ENCODE measurements at places on chromosomes 12 and 14.
A peak's percentile ranks its signal among the peaks of the same experiment; 100 is the strongest.

GRCh38 chr12:62861586-62861985 is 73.4 kb downstream of the PPM1H start:
- H3K36me3 ChIP-seq, result no peaks in the 10 kb centered on the region
- H3K27ac ChIP-seq, result no peak overlapping the region
- H3K4me3 ChIP-seq, result no peak overlapping the region
- DNase-seq, result no peak
- no peaks in the 10 kb centered on the region for H3K27me3 ChIP-seq
- peaks cover 32% of the 10 kb centered on the region for H3K4me1 ChIP-seq

GRCh38 chr14:97411938-97412612 is 614.9 kb downstream of the VRK1 start:
- H3K27me3 ChIP-seq, result peaks cover 3% of the 10 kb centered on the region
- H3K4me1 ChIP-seq, result peaks cover 4% of the 10 kb centered on the region
- peak; percentile 37 for DNase-seq
- H3K36me3 ChIP-seq, result no peaks in the 10 kb centered on the region
- no peak overlapping the region for H3K27ac ChIP-seq

- no peaks in the 10 kb centered on the region for H3K27me3 ChIP-seq
- peak; percentile 68 for DNase-seq
- H3K27ac ChIP-seq, result peak overlapping the region; percentile 61
- H3K4me3 ChIP-seq, result peak overlapping the region; percentile 63
Observed at GRCh38 chr14:73058922-73059673, 764 bp downstream of the RBM25 start.

- peak; percentile 39 for DNase-seq
- H3K27ac ChIP-seq, result no peak overlapping the region
- H3K4me3 ChIP-seq, result no peak overlapping the region
- H3K36me3 ChIP-seq, result no peaks in the 10 kb centered on the region
Observed at GRCh38 chr12:22860926-22861325, 236.0 kb downstream of the ETNK1 start.

DNA sequence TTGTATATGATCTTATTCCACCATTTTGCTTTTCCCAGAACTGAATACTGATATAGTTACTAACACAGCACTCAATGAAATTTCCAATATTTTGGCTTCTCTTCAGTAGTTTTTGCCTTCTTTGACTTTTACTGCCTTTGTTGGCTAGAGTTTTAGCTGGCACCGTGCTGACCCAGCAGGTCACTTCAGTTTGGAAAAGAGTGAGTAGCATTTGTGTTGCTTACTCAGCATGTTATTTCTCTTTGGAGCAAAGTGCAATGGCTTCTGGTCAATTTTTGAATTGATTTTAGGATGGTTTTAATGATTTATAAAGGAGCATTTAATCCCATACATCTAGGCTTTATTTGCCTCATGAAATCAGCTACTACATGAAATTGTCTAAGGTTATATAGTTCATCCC is 119.2 kb downstream of the ETNK1 start:
- no peaks in the 10 kb centered on the region for H3K4me1 ChIP-seq
- no peak overlapping the region for H3K4me3 ChIP-seq
- H3K27me3 ChIP-seq, result no peaks in the 10 kb centered on the region
- no peaks in the 10 kb centered on the region for H3K36me3 ChIP-seq

- no peaks in the 10 kb centered on the region for H3K4me1 ChIP-seq
- no peak for DNase-seq
- no peaks in the 10 kb centered on the region for H3K27me3 ChIP-seq
- no peak overlapping the region for H3K4me3 ChIP-seq
Observed at GRCh38 chr14:69887740-69888657, 8.8 kb downstream of the SMOC1 start.

GRCh38 chr12:68237619-68238018 is 12.0 kb upstream of the IL26 start:
- peaks cover 6% of the 10 kb centered on the region for H3K4me1 ChIP-seq
- H3K4me3 ChIP-seq, result no peak overlapping the region
- DNase-seq, result no peak
- no peaks in the 10 kb centered on the region for H3K27me3 ChIP-seq
- no peak overlapping the region for H3K27ac ChIP-seq

DNA sequence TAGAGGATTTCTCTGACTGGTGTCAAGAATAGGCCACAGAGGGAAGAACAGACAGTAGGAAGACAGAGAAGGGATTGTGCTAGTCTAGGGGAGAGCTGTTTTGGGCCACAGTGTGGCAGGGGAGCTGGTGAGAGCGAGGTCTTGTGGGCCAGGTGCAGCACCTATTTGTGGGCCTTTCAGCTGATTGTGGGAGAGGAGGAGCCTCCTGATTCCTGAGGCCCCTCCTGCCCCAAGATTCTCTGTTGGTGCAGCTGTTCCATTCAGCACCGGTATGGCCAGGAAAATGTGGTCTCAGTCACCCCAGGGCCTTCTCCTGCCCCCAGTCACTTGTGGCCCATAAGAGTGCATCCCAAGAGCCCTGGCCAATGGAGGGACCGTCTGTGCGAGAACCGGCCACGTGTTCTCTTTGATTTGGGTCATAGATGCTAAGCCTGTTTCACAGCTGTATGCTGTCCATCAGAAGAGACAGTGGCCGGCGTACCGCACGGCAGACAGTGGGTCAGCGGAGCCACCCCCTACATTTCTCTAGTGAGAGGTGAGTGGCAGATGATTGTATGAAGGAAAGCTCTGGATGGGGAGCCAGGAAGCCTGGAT is 27.7 kb downstream of the TPCN1 start:
- no peaks in the 10 kb centered on the region for H3K27me3 ChIP-seq
- no peaks in the 10 kb centered on the region for H3K36me3 ChIP-seq
- no peak for DNase-seq
- H3K4me3 ChIP-seq, result no peak overlapping the region

GRCh38 chr14:105047283-105048016 is 17.8 kb downstream of the GPR132 start:
- no peak overlapping the region for H3K4me3 ChIP-seq
- no peak for DNase-seq
- no peaks in the 10 kb centered on the region for H3K27me3 ChIP-seq
- H3K36me3 ChIP-seq, result no peaks in the 10 kb centered on the region

GRCh38 chr14:96792003-96792402 is 5.2 kb upstream of the VRK1 start:
- no peaks in the 10 kb centered on the region for H3K27me3 ChIP-seq
- H3K4me1 ChIP-seq, result no peaks in the 10 kb centered on the region
- H3K36me3 ChIP-seq, result no peaks in the 10 kb centered on the region
- DNase-seq, result no peak

- H3K4me1 ChIP-seq, result no peaks in the 10 kb centered on the region
- H3K27ac ChIP-seq, result no peak overlapping the region
- peak; percentile 13 for DNase-seq
- no peaks in the 10 kb centered on the region for H3K27me3 ChIP-seq
- no peak overlapping the region for H3K4me3 ChIP-seq
Observed at GRCh38 chr12:110084314-110085015, 36.1 kb upstream of the C12orf76 start.

- peak; percentile 45 for DNase-seq
- no peaks in the 10 kb centered on the region for H3K36me3 ChIP-seq
- no peak overlapping the region for H3K27ac ChIP-seq
- H3K4me1 ChIP-seq, result no peaks in the 10 kb centered on the region
Observed at GRCh38 chr12:113214895-113215400, 6.3 kb upstream of the TPCN1 start.

- no peaks in the 10 kb centered on the region for H3K4me1 ChIP-seq
- H3K27ac ChIP-seq, result no peak overlapping the region
- H3K4me3 ChIP-seq, result no peak overlapping the region
- no peaks in the 10 kb centered on the region for H3K27me3 ChIP-seq
- DNase-seq, result no peak
- no peaks in the 10 kb centered on the region for H3K36me3 ChIP-seq
Observed at GRCh38 chr12:122459211-122459610, 36.7 kb upstream of the CLIP1 start.

DNA sequence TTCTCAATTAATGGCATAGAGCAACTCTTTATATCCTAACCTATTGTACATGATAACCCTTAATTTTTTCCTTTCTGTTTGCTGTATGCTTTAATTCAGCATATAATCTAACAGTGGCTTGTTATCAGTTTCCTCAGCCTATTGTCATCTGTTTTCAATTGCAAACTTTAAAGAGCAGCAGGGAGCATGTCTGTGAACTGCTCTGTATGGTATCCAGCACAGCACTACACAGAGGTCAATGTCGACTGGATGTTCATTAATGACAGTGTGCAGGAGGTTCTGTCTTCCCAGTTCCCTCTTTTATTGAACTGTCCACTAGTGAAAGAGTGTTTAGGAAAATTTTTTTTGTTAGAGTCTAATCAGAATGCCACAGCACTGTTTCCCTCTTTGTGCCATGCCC is 609.1 kb downstream of the SOX5 start:
- H3K4me1 ChIP-seq, result no peaks in the 10 kb centered on the region
- H3K27ac ChIP-seq, result no peak overlapping the region
- no peaks in the 10 kb centered on the region for H3K27me3 ChIP-seq
- DNase-seq, result no peak

DNA sequence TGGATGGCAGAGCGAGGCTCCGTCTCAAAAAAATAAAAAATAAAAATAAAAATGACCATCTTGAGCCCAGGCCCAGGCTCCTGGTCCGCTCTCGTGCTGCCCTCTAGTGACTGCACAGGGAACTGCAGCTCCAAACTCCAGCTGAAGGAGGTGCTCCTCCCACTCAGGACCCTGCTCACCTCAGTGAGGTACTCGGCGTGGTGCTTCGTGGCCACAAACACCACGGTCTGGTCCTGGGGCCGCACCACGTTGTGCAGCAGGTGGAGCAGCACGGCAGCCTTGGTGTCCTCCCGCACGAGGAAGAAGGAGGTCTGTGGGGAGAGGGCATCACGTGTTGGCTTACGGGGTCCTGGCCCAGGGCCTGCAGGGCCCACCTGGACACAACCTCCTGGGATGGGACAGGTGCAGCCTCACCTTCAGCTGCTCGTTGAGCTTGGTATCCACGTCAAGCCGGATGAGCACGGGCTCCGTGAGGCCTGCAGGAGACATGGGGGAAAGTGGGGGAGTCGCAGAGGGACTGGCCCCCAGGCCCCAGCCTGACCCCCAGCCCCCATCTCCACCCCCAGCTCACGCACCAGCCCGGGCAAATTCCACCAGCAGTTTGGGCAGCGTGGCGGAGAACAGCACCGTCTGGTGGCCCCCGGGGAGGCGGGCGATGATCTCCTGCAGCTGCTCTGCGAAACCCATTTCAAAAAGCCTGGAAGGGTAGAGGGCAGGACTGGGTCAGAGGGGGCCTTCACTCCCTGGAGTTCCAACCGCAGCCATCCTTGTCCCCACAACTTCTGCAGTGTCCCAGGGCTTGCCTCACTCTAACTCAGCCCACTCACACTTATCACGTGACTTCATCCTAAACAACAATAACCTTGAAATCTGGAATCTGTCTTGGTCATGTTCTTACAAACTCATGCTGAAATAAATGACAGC is 10.6 kb downstream of the DDX54 start:
- no peak overlapping the region for H3K27ac ChIP-seq
- peaks cover 28% of the 10 kb centered on the region for H3K36me3 ChIP-seq
- H3K27me3 ChIP-seq, result no peaks in the 10 kb centered on the region
- no peaks in the 10 kb centered on the region for H3K4me1 ChIP-seq

DNA sequence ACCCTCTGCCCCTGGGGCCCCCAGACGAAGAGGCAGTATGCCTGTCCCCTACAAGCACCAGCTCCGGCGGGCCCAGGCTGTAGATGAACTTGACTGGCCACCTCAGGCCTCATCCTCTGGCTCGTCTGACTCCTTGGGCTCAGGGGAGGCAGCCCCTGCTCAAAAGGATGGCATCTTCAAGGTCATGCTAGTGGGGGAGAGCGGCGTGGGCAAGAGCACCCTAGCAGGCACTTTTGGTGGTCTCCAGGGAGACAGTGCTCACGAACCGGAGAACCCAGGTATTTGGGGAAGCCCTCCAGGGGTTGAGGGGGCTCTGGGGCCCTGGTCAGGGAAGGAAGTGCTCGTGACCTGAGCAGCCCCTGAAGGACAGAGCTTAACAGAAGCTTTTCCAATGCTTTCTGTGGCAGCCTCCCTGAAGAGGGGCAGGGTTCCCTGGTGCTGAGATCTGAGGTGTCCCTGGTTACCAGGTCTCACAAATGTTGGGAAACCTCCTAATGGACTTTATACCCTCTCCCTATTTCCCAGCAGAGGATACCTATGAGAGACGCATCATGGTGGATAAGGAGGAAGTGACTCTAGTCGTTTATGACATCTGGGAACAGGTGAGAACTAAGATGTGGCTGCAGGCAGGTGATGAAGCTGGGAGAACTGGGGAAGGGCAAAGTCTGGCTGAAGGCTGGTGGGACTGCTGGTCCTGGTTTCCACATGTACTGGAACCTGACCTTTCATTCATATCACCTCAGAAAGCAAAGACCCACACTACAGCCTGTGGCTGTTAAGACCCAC is 1.9 kb downstream of the REM2 start:
- no peak for DNase-seq
- H3K4me1 ChIP-seq, result peaks cover 15% of the 10 kb centered on the region
- no peak overlapping the region for H3K4me3 ChIP-seq
- no peaks in the 10 kb centered on the region for H3K27me3 ChIP-seq
- no peak overlapping the region for H3K27ac ChIP-seq
- H3K36me3 ChIP-seq, result no peaks in the 10 kb centered on the region

DNA sequence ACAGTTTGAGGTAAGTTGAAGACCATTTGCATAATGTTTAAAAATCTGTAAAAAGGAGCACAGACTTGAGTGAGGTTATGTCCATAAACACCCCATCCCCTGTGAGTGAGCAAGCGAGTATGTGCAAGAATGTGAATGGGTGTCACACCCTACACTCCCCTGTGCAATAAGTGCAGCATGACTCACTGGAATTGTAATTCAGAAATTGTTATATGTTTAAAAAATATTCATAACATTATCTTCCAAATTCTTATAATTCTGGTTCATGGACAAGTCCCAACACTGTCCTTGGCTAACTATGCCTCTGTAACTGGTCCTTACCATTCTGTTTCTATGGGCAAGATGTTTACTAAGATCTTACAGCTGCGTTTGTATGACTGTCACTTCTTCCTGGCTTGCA is 207.8 kb upstream of the FAR2 start:
- no peak overlapping the region for H3K27ac ChIP-seq
- DNase-seq, result no peak
- no peaks in the 10 kb centered on the region for H3K27me3 ChIP-seq
- no peaks in the 10 kb centered on the region for H3K36me3 ChIP-seq

DNA sequence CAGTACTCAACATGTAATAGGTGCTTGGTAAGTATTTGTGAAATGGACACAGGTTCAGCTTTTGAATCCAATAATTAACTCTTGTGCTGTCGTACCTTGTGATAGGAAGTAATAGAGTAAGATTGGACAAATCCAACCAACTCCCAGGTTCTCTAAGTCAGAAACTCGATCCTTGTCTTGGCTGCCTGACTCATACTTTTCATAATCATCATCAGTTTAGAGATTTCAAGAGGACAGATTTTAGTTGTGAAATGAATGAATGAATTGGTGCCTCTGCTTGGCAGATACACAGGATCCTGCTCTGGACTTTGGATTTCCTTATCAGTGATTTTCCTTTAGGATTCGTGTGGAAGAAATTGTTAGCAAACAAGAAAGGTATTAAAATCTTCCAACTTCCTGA is 1145.2 kb downstream of the AACS start:
- H3K36me3 ChIP-seq, result no peaks in the 10 kb centered on the region
- H3K27ac ChIP-seq, result no peak overlapping the region
- DNase-seq, result no peak

- H3K27ac ChIP-seq, result no peak overlapping the region
- DNase-seq, result no peak
- no peaks in the 10 kb centered on the region for H3K36me3 ChIP-seq
- H3K27me3 ChIP-seq, result no peaks in the 10 kb centered on the region
Observed at GRCh38 chr12:1436981-1437380, 157.4 kb downstream of the FBXL14 start.

GRCh38 chr12:42750356-42750755 is 160.8 kb upstream of the PRICKLE1 start:
- H3K4me3 ChIP-seq, result no peak overlapping the region
- no peaks in the 10 kb centered on the region for H3K36me3 ChIP-seq
- no peak overlapping the region for H3K27ac ChIP-seq
- DNase-seq, result no peak
- H3K27me3 ChIP-seq, result no peaks in the 10 kb centered on the region
